Esophagus mucosa (tissue), 1 donor: ENCODE measurements at places on chromosomes 3 and 15.

GRCh38 chr3:38030126-38031021 lies 932 bp upstream of the PLCD1 start:
- ATAC-seq, result peak; percentile 45

GRCh38 chr3:27659279-27660021 lies 62.7 kb downstream of the EOMES start:
- ATAC-seq, result peak; percentile 64

DNA sequence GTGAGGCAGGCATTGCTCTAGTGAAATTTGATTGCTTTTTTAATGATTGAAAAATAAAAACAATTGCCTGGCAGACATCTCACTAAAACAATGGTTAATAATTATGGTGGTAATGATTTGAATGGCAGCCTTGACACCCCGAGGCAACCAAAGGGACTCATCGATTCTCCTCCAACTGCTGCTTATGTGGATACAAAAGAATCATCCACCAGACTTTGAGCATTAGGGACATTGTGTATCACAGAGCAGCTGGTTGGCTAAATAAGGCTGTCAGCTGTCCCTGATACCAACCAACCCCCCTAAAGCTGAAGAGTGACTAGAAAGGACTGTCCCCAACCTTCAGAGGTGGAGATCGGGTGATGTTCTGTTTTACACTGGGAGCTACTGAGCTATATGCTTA lies 1.7 kb upstream of the CD47 start:
- no peak for ATAC-seq

GRCh38 chr15:85642065-85642692 lies 152.5 kb downstream of the KLHL25 start:
- no peak for ATAC-seq

GRCh38 chr15:99568625-99569352 lies 3.0 kb downstream of the MEF2A start:
- ATAC-seq, result no peak

GRCh38 chr15:90219421-90220141 lies 14.2 kb downstream of the CIB1 start:
- peak; percentile 15 for ATAC-seq

DNA sequence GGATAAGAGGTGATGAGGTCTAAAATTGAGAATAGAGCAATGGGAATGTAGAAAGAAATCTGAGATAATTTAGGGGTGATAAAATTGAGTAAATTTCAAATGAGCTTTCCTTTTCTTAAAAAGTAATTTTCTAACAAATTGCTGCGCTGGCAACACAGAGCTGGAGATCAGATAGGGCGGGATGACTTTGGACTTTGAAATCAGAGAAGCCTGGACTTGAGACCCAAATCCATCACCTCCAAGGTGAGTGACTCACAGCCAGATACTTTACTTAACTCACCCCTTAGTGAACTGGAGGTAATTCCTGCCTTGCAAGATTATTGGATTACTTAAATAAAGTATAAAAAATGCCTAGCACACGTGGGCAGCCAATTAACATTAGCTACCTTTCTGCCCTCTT lies 80.8 kb downstream of the P2RY1 start:
- ATAC-seq, result peak; percentile 58

- no peak for ATAC-seq
These were observed 12.8 kb downstream of the USP3 start for GRCh38 chr15:63517202-63517601.

DNA sequence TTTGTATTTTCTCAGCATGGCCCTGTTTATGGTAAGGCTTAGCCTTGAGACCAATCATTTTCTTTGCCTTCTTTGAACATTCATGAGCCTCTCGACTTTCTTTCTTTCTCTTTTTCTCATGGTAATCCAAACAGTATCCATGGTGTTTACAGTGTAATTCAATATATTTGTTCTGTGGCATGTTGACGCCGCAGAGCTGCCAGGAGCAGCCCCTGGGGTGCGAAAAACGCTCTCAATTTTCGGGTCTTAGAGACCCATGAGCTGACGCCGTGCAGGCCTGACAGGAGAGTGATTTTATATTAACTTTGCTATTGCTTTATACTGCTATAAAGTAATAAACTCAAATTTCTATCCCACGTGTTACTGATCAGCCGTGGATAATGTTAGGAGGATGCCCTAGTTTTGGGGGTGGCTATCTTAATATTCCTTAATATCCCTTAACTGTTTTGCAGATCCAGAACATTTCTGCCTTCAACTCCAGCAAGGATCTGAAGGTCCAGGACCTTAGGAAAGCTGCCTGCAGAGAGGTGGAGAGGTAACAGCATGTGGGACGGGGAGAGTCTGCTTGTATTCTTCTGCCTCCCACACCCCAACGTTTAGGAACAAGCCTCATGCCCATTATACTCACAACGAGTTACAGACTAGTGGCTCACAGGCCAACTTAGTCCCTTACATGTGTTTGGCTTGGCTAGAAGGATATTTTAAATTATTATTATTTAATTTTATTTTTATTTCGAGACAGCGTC lies 29.3 kb upstream of the MYO1E start:
- no peak for ATAC-seq

DNA sequence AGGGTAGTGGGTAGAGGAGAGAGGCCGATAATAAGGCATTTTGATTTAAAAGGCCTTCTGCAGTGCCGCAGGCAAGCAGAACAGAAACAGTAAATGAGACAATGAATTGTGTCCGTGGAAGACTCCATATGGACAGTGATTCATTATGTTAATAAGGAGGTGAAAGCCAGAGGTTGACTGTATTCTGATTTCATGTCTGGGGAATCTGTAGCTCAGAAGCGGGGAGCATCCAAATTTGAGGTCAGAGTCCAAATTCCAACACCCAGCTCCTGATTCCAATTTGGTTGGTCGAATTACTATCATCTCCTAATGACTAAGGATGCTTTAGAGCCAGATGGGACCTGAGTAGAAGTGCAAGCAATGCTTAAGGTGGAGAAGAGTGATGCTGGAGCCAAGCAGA lies 1.0 kb upstream of the TBC1D21 start:
- no peak for ATAC-seq

DNA sequence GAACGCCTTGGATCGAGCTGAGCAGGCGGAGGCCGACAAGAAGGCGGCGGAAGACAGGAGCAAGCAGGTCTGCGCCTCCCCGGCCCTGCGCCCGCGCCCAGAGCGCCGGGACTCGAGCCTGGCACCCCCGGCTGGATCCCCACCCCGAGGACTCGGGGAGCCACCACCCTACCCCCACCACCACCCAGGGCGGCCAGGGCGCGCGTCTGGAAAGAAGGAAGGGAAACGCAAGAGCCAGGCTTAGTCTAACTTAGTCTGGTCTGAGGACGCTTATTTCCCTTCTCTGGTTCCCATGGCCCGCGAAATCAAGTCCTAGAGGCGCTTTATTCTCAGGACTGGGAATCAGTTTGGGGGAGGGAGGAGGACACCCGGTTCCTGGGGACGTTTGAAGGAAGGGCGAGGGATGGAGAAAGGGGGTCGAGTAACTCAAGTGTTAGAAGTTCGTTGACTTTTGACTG lies 359 bp downstream of the TPM1 start:
- peak; percentile 21 for ATAC-seq

DNA sequence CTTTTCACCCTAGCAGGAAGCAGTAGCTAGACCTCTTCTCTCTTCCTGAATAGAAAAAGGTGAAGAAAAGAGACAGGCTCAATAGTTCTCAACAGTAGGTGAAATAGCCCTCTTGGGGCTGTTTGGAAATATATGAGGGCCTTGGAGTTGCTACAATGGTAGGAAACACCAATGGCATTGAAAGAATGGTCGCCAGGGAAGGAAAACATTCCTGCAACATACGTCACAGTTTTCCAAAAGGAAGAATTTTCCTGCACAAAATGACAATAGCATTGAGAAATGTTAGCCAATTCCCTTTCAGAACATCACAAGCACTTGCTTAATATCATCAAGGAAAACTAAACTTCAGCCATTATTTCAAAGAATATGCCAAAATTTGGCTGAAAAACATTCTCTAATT lies 484.5 kb downstream of the IGSF11 start:
- no peak for ATAC-seq

DNA sequence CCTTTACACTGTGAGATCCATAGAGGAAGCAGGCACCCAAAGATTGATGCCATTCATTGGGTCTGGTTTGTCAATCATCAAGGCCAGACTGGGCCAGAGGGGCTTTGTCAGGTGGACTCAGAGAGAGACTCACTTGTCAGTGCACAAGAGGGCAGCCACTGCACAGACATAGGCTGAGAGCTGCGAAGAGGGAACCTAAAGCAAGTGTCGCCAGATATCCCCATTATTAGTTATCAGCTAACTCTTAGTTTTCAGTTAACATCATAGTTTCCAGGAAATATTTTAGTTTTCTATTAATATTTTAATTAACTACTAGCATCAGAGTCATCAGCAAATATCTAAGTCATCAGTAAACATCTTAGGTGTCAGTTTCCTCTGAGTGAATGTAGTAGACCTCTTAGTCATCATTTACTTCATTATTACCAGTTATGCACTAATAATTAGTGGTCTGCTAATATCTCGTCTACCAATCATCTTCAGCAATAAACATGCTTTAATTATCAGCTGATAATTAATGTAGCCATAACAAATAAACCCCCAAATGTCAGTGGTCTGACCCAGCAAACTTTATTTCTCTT lies 41.7 kb upstream of the LIMD1 start:
- ATAC-seq, result no peak

DNA sequence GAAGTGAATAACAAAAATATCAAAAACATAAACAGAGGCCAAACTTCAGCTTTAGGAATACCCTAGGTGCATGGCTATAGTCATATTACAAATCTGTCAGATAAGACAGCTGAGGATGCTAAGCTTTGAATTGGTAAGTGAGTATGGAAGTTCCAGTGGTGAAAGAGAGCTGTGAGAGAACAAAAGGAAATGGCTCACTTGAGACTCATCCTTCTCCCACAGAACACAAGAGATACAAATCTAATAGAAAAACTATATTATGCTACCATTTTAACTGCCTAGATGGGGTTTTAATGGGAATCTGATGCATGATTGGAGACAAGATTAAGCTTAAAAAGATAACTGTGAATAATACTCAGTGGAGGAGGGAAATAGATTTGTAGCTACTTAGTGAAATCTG lies 21.5 kb upstream of the PEX5L start:
- ATAC-seq, result no peak

DNA sequence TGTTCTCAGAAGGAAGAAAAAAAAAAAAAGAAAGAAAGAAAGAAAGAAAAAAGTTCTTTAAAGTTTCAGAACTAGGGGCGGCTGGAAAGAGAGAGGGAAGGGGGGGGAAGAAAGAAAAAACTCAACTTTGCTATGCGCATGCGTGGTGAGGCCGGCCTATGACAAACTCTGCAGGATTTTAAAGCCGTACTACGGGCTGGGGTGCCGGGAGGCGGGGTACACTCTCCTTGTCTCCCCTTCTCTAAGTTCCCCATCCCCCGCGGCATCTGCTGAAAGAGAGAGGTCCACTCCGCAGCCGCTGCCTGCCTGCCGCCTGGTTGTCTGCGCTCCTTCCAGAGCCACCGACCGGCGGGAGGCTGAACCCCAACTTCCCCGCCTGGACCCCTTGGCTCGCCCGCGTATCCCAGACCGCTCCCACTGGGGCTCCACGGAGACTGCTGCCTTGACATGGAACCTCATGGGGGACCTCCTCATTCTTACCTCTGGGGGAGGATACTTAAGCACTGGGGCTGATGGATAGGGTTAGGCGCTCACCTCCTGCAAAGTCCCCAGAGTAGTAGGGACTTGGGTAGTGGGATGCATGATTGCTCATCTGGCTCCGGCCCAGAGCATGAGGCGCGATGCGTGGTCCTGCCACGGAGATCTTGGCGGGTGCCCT lies 1.4 kb upstream of the WNT5A start:
- ATAC-seq, result peak; percentile 41

DNA sequence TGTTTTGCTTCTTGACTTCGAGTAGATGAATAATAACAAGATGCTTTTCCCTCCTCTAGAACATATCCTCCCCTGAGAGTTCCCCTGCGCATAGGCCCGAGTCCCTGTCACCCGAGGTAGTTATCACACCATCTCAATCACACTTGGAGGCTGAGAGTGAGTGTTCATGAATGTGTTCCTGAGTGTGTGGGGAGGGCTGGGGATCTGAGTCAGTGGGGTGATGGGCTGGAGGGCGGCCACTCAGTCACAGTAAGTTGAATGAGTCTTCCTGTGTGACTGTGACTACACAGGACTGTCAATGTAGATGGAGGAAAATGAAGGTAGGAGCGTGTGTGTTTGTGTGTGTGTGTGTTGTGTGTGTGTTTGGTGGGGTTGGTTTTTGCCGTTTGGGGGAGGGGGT lies 71.0 kb downstream of the SETD5 start:
- no peak for ATAC-seq

GRCh38 chr3:194472290-194472920 lies 14.4 kb downstream of the ATP13A3 start:
- peak; percentile 82 for ATAC-seq

DNA sequence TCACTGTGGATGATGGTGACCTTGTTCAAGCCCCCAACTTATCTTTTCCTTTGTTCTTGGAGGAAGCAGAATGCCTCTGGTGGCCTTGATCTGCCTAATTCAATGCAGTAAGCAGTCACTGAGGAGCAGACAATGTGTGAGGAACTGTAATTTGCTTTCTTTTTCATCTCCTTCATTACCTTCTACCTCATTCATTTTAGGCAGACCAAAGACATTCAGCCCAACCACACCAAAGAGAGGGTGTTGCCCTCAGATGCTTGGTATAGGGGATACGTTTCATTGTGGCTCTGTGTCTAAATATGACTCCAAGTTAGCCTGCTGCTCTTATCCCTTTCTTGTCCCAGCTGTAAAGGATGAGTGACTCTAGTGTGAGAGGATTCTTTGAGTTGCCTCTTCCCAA lies 15.3 kb downstream of the EXOSC7 start:
- no peak for ATAC-seq

DNA sequence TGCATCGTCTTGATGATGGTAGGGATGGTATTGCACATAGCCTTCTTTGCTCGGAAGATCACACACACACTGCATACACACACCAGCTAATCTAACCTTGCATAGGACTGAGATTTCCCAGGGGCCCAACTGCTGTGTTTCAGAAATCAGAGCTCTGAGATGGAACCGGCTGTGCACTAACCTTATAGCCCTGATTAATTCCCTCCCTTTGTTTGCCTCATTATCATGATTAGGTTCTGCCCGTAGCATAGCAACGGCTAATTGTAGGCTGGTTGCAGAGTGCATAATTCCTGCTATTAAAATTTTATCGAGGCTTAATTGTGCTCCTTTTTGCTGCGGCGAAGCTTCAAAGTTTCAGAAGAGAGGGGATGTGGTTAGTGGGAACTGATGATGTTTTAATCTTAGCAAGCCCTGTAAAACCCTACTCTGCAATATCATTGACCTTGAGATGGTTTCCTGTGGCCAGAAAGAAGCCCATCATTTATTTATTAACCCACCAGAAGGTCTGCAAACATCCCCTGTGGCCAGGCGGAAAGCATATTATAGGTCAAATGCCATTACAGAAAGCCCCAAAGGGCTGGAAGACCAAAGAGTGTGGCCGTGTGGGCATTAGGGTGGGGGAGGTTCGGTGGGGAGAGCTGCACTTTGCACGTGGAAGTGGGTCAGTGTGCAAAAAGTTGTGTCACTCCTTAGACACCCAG lies 56.2 kb upstream of the GLCE start:
- no peak for ATAC-seq

- ATAC-seq, result no peak
These were observed 3.6 kb upstream of the ANPEP start for GRCh38 chr15:89818287-89818686.
